ENCODE measurements at places on chromosomes 7 and 10.
A peak's percentile ranks its signal among the peaks of the same experiment; 100 is the strongest.

GRCh38 chr10:1807196-1807595, 69.9 kb upstream of the ADARB2 start:
- DNase-seq, result no peak

- no peak for DNase-seq
Measured at GRCh38 chr7:93245525-93246432, 13.6 kb downstream of the VPS50 start.

DNA sequence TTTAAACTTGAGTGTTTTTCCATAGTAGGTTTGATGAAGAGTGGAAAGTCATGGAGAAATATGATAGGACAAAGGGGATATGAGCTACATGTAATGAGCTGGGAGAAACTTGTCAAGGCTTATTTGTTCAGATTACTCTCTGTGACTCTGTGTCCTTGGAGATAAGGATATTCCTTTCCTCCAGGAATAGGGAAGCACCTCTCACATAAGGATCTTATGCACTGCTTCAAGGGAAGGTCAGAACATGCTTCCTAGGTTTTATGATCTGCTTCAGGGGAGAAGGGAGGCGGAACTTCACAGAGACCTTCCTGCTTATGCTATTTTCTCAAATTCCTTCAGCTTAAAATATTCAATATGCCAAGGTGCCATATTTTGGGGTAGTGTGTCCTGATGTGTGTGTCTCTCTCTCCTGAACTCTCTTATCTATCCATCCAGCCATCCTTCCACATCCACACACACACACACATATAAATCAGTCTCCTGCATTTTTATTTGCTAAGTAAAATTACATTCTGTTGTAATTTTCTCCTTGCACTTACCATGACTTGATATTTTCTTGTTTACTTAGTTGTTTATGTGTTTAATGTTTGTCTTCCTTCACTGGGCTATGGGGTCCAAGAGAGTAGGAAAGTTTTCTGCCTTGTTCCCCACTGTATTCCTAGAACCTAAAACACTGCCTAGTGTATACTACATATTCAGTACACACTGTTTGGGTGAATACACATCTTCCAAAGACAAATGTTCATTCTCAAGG, 26.4 kb downstream of the ARL4A start:
- DNase-seq, result no peak

DNA sequence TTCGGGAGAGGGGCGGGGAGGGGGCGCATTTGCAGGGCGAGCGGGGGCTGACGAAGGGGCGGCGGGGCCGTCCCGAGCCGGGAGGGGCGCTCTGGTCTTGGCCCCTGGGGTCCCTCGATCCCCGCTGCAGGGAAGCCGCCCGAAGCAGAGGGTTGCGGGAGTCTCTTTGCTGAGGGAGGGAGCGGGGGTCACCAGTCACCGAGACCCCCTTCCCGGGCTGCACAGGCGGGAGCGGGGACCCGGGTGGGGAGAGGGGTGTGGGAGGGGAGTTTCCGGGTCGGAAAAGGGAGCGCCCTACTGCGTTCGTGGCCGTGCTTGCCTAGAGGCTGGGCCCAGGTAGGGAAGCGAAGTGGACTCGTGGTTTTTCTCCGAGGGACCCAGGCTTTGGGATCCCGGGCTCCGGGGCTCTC, 422 bp downstream of the AP1S1 start:
- DNase-seq, result no peak

DNA sequence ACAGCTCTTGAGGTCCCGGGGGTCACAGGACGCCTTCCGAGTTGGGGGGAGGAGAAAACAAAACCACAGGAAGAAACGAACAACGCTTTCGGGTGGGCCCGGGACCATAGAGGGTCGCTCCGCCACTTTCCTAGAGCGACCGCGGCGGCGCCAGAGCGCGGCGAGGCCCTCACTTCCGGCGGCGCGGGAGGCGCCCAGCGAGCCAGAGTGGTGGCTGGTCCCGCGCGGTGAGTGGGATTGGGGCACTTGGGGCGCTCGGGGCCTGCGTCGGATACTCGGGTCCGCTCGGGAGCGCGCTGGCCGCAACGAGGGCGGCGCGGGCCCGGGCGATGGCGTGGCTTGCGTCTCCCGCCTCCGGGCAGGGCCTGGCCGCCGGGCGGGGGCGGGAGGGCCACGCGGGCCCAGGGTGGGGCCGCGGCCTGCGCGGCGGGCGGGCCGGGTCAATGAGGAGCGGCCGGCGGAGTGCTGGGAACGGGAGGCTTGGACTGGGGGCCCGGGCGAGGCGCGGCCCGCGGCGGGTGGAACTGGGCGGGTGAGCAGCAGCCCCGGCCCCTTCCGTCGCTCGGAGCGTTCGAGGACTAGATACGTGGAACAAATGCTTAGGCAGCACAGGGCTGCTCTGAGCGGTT, at the start of gene ZNF22:
Gene ZNF22, plus strand, starts transcription at position 172 of the 629 bp plus-strand sequence. CDS start 2,446 bp downstream, outside the sequence.
- DNase-seq, result peak; percentile 58

GRCh38 chr10:104777086-104777799, 136.2 kb downstream of the SORCS3 start:
- DNase-seq, result no peak

GRCh38 chr7:116505823-116506222, 6.3 kb downstream of the CAV2 start:
- no peak for DNase-seq

GRCh38 chr7:1670894-1671593, 967 bp downstream of the ELFN1 start:
- no peak for DNase-seq

DNA sequence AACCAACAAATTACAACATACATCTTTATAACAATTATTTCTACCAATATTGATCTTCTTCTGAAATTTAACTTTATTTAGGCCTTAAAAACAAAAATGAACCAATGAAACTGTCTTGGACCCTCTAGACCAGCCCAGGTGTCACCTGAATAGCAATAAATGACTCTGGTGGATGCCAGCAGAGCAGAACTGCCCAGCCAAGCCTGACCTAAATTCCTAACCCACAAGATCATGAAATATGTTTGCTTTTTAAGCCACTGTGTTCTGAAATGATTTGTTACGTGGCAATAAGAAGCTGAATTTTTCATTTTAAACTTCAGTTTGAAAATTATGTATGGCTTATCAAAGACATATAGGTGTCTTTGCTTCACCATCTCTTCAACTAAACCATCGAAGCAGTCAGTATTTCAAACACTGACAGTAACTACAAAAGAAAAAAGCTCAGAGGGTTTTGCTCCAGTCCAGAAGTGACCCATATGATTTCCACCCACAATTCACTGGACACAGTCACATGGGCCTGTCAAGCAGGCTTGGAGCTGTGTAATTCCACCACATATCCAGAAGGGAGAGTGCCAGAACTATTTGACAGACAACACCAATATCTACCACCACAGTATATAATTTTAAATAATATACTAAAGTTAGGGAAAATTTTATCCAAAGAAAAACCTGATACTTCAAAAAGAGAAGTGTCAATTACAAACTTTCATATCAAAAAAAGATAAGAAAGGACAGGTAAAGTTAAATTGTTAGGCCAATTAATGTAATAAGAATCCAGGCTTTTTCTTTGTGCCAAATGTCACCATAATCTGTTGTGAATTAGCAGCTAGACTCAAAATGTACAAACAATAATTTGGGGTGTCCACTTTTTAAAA, 94.5 kb downstream of the KMT2C start:
- no peak for DNase-seq

DNA sequence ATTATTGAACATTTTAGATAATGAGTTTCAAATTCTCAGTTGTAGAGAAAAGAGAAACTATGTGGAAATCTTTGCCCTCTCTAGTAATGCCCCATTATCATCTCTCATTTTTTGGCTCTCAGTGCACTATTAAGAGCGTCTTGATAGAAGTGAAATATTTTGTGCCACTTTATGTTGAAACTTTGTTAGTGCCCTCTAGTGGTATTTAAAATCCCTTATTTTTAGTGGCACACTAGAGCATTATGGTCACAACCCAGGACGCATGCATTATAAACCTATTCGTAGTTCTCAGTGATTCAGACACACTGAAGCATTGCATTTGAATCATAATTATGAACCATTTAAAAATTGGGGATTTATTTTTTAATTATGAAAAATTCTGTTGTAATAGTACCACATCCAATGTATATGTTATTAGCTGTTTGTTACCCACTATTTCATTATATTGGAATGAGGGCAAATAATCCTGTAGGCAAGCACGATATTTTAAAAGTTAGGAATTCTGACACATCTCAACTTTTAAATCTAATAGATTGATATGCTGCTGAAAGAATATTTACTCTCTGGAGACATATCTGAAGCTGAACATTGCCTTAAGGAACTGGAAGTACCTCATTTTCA, 21.9 kb downstream of the PDCD4 start:
- DNase-seq, result peak; percentile 12

DNA sequence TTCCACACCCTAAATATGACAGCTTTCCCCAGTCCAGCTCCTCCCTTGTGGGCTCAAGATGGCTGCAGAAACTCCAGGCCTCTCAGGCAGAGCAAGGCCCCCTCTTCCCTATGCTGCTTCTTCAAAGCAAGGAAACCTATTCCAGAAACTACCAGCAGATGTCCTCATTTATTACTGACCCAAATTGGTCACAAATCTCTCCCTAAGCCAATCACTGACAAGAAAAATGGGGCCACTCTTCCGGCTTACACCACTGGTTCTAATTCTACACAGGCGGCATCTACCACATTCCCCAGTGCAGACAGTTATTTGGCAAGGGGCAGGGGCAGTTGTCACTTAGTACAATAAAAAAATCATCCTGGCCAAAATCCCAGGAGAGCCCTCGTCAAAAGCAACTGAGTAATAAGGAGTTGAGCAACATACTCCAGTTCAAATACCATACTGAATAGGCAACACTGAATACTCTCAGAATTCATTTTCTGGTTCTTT, 150.4 kb downstream of the SFMBT2 start:
- DNase-seq, result peak; percentile 12

DNA sequence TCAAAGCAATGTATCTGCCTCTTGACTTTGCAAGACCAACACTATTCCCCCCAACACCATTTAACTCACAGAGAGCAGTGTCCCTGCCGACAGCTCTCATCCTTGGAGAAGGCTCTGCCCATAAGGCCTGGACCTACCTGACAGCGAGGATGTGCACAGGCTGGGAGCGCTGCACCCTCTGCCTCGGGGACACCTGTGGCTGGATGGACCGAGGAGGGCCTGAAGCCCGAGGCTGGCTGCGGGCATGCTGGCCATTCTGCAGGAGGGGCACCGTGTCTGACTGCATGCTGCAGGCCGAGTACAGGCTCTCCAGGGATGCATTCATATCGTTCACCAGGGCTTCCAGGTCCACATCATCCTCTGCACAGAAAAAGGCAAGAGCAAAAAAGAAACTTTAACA, 108.4 kb downstream of the GRB10 start:
- no peak for DNase-seq

GRCh38 chr10:109837384-109837783, 85.9 kb downstream of the XPNPEP1 start:
- DNase-seq, result no peak

GRCh38 chr7:83001362-83002040, 161.2 kb downstream of the PCLO start:
- DNase-seq, result no peak

GRCh38 chr7:85593355-85593754, 406.5 kb upstream of the SEMA3D start:
- no peak for DNase-seq

- no peak for DNase-seq
Measured at GRCh38 chr7:14690075-14690474, 212.5 kb downstream of the DGKB start.

GRCh38 chr10:68172324-68172723, 59.6 kb downstream of the ATOH7 start:
- no peak for DNase-seq

DNA sequence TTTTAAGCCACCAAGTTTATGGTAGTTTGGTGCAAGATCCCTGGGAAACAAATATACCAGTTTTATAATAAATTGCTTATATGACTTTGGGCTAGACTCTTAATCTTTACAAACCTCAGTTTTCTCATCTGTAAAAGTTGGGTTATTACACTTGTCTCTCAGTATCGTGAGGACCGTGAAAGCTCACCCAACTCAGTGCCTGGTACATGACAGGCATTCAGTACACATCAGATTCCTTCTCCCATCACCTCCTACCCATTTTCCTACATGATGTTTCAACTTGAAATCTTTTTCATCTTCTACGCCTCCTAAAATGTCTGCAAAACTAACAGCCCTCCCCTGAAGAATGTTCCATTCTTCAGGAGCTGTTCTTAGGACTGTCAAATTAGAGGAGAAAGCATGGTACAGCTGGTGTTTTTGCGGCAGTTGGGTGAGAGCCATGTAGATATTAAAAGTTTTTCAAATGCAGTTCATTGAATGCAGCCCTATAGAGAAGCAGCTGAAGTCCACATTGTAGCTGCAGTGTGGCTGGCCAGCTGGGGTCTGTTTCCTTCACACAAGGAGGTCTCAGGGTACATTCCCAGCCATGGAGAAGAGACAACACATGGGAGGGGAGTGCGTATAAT, 812.8 kb downstream of the LRMDA start:
- no peak for DNase-seq

DNA sequence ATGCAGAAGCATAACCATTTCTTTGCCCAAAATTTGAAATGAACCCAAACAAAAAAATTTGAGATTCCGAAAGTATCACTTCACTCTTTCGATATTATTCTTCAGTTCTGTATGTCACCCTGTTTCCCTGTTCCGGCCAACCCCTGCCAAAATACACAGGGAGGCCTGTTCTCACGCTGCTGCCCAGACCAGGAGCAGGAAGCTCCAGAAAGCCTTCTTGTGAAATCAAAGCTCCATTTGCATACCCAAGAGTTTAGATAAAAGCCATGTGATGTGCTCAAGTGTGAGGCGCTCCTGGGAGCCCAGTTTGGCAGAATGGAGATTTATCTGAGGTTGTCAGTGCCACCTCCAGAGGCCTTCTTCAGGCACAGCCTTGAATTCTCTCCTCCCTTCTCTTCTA, 236.2 kb downstream of the FGFR2 start:
- DNase-seq, result no peak

DNA sequence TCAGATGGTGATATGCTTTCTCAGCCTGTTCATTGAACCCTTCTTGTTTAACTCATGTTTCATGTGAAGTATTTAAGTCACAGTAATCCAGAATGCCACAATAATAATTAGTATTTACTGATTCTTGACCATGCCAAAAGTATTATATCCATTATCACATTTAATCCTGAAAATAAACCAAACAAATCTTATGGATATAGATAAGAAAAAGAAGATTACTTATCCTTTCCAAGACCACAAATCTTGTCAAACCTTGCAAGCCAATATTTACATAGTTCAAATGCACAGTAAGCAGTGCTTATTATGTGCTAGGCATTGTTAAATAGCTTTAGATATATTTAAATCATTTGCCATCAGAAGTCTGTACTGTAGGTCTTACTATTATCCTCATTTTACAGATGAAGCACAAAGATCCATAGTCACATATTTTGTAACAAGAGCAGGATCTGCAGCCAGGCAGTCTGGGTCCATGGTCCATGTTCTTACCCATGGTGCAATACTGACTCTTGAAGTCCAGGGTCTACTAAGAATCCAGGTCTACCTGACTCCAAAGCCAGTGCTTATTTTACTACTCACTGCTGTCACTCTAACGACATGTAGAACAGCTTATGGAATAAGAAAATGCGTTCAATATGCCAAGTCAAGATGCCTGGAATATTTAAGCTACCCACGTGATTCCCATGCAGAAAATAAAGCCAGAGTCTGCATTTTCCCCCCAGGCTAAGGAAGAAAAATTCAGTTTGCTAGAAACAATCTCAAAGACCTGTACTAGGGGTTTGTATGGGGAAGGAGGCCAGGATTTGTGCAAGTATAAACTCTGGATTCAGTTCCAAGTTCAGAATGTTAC, 984.8 kb upstream of the LRRTM3 start:
- DNase-seq, result no peak

Measured in stimulated activated CD4-positive, alpha-beta T cell treated with anti-CD3 and anti-CD28 coated beads, Interleukin-4, amount 100 ng/mL, for 24 hours (primary cell).